Spleen (tissue), 13 donors: ENCODE measurements at places on chromosomes 11 and 22.

GRCh38 chr11:82004537-82005213, 729.0 kb downstream of the FAM181B start:
- H3K27me3 ChIP-seq = no peaks in the 10 kb centered on the region
- no peaks in the 10 kb centered on the region for H3K36me3 ChIP-seq
- no peak overlapping the region for H3K27ac ChIP-seq
- no peak for DNase-seq
- H3K4me3 ChIP-seq = no peak overlapping the region

DNA sequence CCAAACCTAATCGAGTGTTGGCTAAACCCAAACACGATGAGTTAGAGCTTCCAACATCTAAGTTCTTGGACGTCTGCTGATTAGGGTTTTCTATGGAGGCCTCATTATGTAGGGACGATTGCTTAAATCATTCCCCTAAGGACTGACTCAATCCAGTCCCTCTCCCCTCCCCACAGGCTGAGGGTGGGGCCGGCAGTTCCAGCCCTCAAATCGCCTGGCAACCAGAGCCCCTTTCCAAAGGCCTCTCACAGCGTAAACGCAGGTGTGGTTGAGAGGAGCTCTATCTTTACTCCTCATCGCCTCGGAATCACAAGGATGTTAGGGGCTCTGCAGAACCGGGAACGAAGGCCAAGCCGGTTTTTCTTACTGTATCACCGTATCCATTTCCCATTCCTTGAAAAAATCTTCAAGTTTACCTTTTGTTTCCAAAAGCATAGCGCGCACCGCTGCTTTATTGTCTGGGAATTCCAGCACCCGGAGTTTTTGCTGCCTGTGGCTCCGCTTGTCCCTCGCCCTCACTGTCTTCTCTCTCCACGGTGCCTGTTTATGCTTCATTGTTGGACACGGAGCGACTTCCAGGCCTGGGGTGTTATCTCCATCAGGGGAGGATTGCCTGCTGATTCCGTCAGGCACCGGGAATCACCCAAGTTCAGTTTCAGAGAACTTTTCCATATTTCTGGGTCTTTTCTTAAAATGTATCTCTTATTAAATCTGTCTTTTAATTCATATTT, 13.8 kb upstream of the IFITM3 start:
- peaks cover 19% of the 10 kb centered on the region for H3K36me3 ChIP-seq
- peak; percentile 36 for DNase-seq
- H3K4me3 ChIP-seq = no peak overlapping the region
- H3K27ac ChIP-seq = peak overlapping the region; percentile 74
- peaks cover 20% of the 10 kb centered on the region for H3K4me1 ChIP-seq
- no peaks in the 10 kb centered on the region for H3K27me3 ChIP-seq

DNA sequence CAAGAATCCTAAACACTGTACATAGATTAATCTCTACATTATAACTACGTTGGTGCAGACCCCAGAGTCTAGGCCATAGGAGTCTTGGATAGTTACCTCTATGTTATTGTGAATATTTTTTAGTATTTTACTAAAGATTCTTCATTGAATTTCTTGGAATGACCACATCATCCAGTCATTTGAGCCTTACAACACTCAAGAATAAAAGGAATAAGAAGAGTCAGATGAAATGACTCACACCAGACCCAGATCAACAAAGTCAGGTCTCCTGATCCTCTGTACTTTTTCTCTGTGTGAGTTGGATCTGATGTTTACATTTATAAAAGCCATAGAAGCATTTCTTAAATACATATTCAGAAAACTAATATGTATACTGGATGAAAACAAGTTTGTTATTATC, 179.2 kb upstream of the ARHGAP20 start:
- H3K27ac ChIP-seq = no peak overlapping the region
- H3K4me3 ChIP-seq = no peak overlapping the region
- no peaks in the 10 kb centered on the region for H3K36me3 ChIP-seq
- no peaks in the 10 kb centered on the region for H3K4me1 ChIP-seq
- no peak for DNase-seq
- no peaks in the 10 kb centered on the region for H3K27me3 ChIP-seq

DNA sequence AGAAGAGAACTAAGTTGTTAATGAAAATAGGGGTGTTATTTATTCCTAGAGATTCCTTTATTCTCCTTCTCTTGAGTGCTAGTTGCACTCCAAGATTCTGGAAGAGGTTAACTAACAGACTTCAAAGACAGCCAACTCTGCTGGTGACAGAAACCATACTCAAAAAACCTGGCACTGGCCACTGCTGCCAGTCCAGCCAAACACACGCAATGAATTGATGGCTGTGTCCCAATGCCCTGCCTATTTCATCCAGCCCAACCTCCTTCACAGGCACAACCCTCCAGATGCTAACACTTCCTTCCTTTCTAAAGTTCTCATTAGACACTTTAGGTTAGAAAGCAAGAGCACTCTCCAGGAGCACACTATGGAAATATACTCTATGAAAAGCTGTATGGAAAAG, 150.8 kb upstream of the C11orf58 start:
- no peaks in the 10 kb centered on the region for H3K27me3 ChIP-seq
- DNase-seq = no peak
- H3K4me1 ChIP-seq = no peaks in the 10 kb centered on the region

DNA sequence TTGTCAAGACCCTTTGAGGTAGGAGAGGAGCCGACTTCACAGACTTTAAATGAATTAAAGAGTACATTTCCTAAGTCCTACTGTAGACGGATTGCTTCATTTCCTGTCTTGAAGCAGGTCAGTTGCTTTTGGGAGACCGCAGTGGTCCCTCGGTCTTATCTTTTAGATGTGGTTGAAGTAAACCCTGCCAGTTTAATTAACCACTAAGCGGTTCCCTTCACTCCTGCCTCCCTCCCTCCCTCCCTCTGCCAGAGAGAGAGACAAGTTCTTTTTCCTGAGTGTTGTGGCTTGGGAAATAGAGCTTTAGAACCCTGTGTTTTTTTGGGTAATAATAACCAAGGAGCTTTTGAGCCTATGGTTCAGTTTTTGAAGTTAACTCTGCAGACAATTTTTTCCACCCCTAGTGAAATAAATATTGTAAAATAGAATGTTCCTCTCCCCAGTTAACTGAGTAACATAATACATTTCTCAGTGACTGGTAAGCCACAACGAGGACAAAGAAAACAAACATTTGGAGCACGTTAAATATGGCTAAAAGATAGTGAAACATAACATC, 147.5 kb downstream of the LDLRAD3 start:
- H3K4me3 ChIP-seq = no peak overlapping the region
- H3K4me1 ChIP-seq = no peaks in the 10 kb centered on the region
- H3K27ac ChIP-seq = no peak overlapping the region
- H3K27me3 ChIP-seq = no peaks in the 10 kb centered on the region

DNA sequence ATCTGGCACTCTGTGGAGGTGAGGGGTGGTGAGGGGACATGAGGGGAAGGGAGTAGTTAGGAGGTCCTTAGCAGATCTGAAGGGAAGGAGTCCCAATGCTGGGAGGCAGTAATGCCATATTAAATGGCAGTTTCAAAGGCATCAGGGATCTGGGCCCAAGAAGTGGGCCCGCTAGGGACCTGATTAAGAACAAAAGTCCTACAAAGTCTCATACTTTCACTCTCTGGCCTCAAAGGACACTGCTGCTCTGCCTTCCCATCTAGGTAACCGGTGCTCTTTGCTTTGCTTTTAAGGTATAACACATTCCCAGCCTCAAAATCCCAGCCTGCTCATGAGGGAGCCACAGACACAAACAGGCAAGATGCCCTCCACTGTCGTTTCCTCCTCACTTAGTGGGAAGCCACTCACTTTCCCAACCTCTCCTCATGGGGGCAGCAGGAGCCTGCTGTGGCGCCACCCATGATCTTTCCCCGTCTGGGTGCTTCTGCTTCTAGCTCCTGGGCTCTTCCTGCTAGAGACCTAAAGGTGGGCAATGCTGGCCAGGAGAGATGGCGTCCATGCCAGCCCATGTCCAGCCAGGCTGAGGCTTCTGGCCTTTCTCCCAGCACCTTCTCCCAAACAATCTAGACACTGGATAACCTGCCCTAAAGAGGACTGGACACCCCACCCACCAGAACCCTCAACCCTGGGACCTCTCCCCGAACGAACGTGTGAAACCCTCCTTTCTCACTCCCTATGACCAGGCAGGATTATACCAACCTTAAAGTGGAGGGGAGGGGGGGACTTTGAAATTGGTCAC, 68.3 kb downstream of the PLEKHA7 start:
- peak; percentile 81 for DNase-seq
- H3K27ac ChIP-seq = no peak overlapping the region
- H3K4me1 ChIP-seq = peaks cover 11% of the 10 kb centered on the region
- H3K4me3 ChIP-seq = no peak overlapping the region
- no peaks in the 10 kb centered on the region for H3K27me3 ChIP-seq

GRCh38 chr11:61297746-61298145, 2.6 kb upstream of the VWCE start:
- peak; percentile 1 for DNase-seq
- H3K4me3 ChIP-seq = no peak overlapping the region
- H3K27me3 ChIP-seq = peaks cover 27% of the 10 kb centered on the region
- no peak overlapping the region for H3K27ac ChIP-seq
- peaks cover 35% of the 10 kb centered on the region for H3K36me3 ChIP-seq
- peaks cover 27% of the 10 kb centered on the region for H3K4me1 ChIP-seq

DNA sequence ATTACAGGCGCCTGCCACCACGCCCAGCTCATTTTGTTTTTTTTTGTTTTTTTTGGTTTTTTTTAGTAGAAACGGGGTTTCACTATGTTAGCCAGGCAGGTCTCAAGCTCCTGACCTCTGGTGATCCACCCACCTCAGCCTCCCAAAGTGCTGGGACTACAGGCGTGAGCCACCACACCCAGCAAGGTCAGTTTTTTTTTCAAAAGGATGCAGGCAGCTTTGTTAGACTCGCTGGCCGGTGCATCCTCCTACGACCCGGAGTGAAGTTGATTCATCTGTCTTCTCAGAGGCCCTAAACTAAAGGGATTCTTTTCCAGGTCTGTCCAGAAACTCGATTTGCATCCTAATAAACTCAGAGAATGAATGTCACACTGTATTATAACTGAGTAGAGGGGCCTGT, 182.3 kb downstream of the DBX1 start:
- H3K36me3 ChIP-seq = no peaks in the 10 kb centered on the region
- H3K4me3 ChIP-seq = no peak overlapping the region
- no peaks in the 10 kb centered on the region for H3K27me3 ChIP-seq
- DNase-seq = no peak
- no peaks in the 10 kb centered on the region for H3K4me1 ChIP-seq
- no peak overlapping the region for H3K27ac ChIP-seq

DNA sequence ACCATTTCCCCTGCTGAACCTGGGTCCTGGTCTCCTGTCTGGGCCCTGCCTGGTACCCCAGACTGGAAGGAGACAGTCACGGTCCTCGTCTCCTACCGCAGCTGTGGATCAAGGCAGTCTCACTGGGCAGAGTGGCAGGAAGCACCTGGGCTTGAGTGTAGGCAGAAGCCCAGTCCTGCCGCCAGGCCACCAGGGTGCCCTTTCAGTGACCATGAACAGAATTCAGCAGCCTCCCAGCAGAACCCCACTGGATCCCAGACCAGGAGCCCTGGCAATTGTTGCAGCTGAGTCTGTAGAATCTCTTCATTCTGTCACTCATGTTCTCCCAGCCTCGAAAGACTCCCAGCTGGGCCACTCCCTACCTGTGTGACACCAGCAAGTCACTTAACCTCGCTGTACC, 25.5 kb upstream of the CREB3L1 start:
- no peak overlapping the region for H3K4me3 ChIP-seq
- no peak for DNase-seq
- no peak overlapping the region for H3K27ac ChIP-seq
- H3K36me3 ChIP-seq = no peaks in the 10 kb centered on the region
- no peaks in the 10 kb centered on the region for H3K27me3 ChIP-seq

DNA sequence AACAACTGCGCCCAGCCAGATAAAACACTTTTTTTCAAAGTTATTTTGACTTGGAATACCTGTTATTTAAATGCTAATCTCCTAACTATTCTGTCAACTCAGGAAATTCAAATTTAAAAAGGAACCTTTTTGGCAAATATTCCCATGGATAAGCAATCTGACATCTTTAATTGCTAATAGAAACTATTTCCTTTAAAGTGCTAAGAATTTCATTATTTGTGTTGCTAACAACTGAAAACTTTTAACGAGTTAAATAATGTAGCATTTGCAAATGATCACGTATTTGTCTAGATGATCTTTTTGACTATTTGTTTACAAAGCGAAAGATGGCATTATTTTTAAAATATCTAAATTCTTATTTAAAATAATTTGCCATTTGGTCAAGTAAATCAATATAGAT, 28.8 kb downstream of the CSTF3 start:
- H3K27me3 ChIP-seq = no peaks in the 10 kb centered on the region
- H3K4me3 ChIP-seq = no peak overlapping the region
- H3K27ac ChIP-seq = no peak overlapping the region
- DNase-seq = no peak

DNA sequence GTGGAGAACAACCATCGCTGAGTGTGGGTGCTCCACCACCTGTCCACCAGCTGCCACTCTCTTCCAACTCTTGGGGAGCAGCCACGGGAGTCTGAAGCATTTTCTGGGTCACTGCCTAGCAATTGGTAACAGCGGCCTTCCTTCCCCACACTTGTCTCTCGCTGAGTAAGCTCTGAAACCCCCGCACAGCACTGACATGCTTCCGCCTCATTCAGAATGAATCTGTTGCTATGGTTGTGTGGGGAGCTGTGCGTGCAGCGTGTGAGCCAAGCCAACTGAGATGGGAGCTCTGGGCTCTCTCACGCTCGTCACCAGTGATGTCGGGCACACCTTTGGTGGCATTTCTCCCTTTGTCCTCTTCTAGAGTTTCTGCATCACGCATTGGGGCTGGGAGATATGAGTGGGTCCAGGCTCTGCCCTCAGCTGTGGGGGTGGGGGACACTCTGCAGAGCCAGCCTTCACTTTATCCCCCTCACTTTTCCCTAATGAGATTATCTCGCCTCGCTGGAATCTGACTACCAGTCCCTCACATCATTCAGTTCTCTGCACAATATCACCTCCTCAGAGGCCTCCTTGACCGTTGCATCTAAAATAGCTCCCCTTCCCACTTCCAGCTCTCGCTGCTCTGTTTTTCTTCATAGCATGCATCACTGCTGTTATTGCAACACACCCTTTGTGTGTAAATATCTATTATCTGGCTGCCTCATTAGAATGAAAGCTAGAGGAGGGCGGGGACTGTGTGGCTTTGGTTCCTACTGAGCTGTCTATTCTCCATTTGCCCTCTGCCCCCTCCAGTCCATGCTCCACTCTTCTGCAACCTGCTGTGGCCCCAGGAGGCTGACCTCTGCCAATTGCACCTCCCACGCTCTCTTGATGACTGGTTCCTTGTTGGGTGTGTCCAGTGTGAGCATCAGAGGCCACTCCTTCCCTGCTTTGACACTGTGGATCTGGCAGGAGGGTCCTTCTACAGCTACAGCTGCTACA, 569.9 kb upstream of the CADM1 start:
- peaks cover 20% of the 10 kb centered on the region for H3K27me3 ChIP-seq
- H3K4me3 ChIP-seq = no peak overlapping the region
- H3K27ac ChIP-seq = no peak overlapping the region
- no peaks in the 10 kb centered on the region for H3K36me3 ChIP-seq

DNA sequence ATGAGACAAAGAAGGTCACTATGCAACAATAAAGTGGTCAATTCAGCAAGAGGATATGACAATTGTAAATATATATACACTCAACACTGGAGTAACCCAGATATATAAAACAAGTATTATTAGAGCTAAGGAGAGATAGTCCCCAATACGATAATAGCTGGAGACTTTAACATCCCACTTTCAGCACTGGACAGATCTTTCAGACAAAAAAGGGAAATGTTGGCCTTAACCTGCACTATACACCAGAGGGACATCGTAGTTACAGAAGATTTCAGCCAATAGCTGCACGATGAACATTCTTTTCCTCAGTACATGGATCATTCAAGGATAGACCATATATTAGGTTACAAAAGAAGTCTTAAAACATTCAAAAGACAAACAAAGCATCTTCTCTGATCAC, 29.9 kb downstream of the PIWIL3 start:
- H3K4me3 ChIP-seq = no peak overlapping the region
- no peaks in the 10 kb centered on the region for H3K4me1 ChIP-seq
- H3K36me3 ChIP-seq = no peaks in the 10 kb centered on the region
- peaks cover 20% of the 10 kb centered on the region for H3K27me3 ChIP-seq
- H3K27ac ChIP-seq = no peak overlapping the region
